Stimulated activated memory B cell treated with anti-CD40 and anti-IgM and Interleukin-4, amounts not matched to agents 10 μg/mL and 1 μg/mL and 100 μg/mL, for 72 hours (primary cell): ENCODE measurements at places on chromosomes 2 and 18.

GRCh38 chr2:172817411-172817810 is 81.8 kb downstream of the RAPGEF4 start:
- no peak for ATAC-seq

GRCh38 chr2:85796341-85797262 is 42.8 kb downstream of the ATOH8 start:
- ATAC-seq, result no peak

GRCh38 chr2:61011678-61012077 is 5.8 kb upstream of the PEX13 start:
- ATAC-seq, result no peak

GRCh38 chr2:218659988-218660358 is 490 bp downstream of the BCS1L start:
- no peak for ATAC-seq

DNA sequence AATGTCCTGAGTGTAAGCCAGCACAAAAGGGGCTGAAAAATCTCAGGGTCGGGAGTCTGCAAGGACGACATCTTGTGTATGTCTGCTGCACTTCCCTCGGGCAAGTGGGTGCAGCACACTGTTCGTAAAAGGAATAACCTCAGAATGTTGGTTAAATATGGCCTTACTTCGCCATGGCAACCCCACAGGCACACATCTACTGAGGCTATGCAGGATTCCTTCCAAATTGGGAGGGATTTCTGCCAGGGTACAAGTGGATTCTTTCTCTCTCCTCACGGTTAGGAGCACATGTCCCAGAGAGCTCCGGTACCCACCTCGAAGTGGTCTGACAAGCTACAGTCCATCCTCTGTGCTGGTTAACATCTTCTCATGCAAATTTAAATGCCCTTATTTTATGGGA is 277.7 kb upstream of the PXDN start:
- no peak for ATAC-seq
